ENCODE measurements at places on chromosomes 11 and 22.

GRCh38 chr11:89405629-89406028 is 85.5 kb downstream of the NOX4 start:
- no peak for DNase-seq

DNA sequence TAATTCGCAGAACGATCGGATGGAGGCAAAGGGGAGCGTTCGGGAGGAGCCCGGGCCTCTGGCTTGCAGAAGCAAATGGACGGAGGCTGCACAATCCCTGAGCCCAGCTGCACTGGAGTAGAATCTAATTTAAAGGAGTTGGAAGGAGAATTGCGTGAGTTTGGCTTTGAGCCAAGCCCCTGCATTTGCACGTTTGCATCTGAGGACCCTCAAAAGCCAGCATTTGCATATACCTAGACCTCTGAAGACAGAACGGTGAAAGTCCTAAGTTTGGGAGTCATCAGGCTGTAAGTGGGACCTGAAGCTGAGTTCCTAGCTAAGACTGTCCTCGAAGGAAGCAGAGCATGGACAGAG is 15.6 kb downstream of the TP53AIP1 start:
- no peak for DNase-seq

- DNase-seq: no peak
These were observed 429.4 kb upstream of the B3GAT1 start for GRCh38 chr11:134841411-134841810.

- no peak for DNase-seq
These were observed 32.3 kb downstream of the TRIM29 start for GRCh38 chr11:120105576-120105975.

DNA sequence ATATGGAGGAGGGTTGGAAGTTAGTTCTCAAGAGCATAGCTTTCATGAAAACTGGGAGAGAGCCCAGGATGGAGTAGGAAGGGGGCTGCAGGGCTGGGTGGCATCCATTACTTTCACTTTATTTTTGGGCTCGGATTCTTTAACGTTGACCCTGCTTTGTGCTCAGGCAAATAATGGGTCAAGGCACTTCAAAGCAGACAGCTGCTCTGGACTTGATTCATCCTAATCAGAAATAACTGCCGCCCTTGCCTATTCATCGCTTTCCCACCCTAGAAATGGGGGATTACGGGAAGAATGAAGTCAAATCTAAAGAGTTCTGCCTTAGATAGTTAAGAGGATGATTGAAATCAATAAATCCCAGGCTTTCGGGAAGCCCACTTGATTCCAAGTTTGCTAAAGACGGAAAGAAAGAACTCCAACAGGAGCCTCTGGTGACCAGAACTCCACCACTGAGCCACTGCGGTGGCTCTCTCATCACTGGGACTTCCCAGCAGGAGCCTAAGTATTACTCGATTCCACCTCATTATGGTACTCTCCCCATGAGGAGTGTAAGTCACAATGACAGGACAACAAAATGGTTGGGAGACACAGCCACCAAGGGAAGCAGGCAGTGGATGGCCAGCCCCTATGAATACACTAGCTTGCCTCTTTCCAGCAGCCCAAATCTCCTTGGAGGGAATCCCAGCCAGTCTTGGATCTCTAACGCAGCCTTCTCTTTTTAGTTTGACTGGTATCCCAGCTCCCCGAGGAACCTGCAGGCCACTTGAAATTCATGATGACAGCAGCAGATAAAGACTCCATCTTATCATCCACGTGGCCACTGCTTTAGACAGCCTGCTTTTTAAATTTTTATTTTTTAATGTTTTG is 815.5 kb downstream of the NTM start:
- no peak for DNase-seq

- no peak for DNase-seq
These were observed 45.2 kb downstream of the ARHGEF12 start for GRCh38 chr11:120381401-120381800.

DNA sequence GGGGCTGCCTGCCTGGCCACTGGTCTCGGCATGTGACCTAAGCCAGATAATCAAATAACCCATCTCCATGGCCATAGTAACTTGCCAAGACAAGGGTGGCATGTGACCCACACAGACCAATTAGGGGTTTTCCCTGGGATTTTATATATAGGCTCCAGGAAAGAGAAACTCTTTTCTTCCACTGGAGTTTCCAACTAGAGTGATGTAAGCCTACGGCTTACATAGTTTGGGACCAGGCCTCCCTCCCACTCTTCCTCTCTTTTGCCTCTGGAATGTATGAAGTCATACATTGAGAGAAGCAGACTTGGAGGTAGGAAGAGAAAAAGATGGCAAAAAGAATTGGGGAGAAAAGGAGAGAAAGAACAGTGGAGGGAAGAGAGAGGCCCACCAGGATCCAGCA is 84.6 kb upstream of the LDLRAD3 start:
- no peak for DNase-seq

- DNase-seq: no peak
These were observed 510.0 kb downstream of the INSC start for GRCh38 chr11:15624701-15625100.

DNA sequence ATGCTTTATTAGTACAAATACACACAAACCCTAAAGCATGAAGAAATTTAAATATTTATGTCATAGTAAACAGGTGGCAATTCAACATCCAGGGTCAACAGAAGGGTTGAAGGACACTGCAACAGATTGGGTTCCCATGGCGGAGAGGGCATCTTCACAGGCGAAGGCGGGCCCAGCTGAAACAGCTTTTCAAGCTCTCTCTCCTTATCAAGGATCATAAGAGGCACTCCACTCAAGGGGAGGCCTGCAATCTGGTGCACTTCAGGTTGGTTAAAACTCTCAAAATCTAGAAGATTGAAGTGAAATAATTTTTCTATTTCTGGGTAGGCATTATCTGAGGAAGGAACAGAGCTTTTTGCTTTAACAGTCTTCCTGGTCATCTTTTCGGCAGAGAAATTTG is 16.8 kb upstream of the SLC22A8 start:
- DNase-seq: no peak

DNA sequence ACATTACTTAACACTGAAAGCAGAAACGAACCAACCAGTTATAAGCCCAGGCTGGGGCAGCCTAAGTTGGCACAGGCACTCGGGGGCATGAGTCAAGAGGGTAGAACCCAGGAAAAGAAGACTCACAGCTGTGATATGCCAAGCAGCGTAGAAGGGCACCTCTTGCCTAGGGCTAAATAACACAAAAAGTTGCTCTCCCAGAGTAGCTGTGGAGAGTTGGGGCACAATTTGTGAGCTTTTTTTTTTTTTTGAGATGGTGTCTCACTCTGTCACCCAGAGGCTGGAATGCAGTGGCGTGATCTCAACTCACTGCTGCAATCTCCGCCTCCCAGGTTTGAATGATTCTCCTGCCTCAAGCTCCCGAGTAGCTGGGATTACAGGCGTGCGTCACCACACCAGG is 8.8 kb downstream of the CLMP start:
- no peak for DNase-seq

DNA sequence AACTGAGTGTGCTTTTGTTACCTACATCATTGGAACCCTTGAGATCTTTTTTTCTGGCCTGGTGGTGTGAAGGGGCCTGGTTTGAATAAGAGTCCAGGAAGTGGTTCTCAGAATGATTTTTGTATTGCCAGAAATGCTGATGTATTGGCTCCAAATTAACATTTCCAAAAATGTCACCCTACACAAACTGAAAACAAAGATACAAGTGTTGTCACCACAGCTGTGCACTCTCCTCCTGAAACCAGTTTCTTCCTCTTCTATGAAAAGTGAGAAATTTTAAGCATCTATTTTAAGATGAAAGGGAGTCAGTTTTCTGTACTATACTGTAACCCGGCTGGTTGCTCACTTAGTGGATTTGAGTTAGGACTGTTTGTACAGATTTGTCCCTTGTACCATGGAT is 218.8 kb downstream of the PGR start:
- DNase-seq: no peak

- DNase-seq: no peak
These were observed 124.2 kb downstream of the SWAP70 start for GRCh38 chr11:9787981-9788521.

GRCh38 chr11:126839496-126839895 is 161.1 kb downstream of the KIRREL3 start:
- no peak for DNase-seq

- DNase-seq: no peak
These were observed 36.6 kb downstream of the GAS2 start for GRCh38 chr11:22703040-22703439.

GRCh38 chr11:4041731-4042391 is 52.7 kb upstream of the RRM1 start:
- no peak for DNase-seq

- DNase-seq: no peak
These were observed 540.5 kb downstream of the DLG2 start for GRCh38 chr11:85086504-85087284.

Data from activated CD4-positive, CD25-positive, alpha-beta regulatory T cell treated with anti-CD3 and anti-CD28 coated beads, Interleukin-2, amount 50 U/mL, for 72 hours (primary cell).